Muscle of back (tissue), 13 donors: ENCODE measurements at places on chromosomes 4 and X.

GRCh38 chrX:72572248-72573157 is at the start of gene HDAC8:
HDAC8 (minus strand) TSS chrX:72572843; CDS start chrX:72572761, 82 bp downstream.
- peak; percentile 79 for DNase-seq

DNA sequence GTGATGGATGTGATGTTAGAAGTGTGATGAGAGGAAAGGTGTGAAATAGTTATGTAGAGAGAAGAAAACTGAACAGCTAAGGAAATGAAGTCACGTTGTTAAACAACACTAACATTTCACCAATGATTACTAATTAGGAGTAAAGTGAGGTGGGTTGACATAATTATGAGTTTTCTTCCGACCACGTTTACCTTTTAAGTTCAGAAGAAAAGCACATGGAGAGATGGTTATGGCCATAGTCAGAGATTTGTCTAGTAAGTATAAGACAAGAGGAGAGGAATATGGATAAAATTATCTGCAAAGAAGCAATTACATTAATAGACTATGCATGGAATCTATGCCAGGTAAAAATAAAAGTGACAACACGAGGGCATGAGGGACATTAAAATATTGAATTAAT is 551.3 kb upstream of the TECRL start:
- no peak for DNase-seq

DNA sequence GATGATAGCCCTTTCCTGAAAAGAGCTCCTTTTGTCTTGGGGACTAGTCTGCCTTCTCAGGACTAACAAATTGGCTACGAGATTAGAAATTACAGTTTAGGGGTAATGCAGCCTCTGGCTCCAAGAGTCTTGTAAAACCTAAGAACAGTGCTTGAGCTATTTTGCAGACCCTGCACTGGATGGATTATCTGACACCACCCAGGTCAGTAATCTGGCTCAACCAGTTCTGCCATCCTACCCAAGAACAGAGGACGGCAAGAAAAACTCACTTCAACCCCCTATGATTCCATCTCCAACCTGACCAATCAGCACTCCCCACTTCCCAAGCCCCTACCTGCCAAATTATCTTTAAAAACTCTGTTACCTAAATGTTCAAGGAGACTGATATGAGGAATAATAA is 225.1 kb downstream of the FAM47A start:
- DNase-seq, result no peak

DNA sequence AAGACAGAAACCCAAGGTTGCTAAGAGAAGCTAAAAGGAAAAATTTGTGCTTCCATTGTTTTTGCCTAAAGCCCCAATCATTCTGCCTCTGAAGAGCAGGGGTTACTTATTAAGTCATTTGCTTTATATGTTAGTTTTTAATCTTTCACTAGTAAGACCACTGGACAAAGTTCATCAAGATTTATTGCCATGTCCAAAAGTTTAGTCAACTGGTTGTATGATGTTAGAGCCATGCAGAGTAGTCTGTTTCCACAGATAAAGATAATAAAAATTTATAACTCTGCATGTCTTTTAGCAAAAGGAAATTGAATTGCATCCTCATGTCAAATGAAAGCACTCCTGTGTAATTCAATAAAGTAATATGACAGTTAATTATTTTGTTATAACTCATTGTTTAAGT is 75.8 kb upstream of the PRKG2 start:
- no peak for DNase-seq

DNA sequence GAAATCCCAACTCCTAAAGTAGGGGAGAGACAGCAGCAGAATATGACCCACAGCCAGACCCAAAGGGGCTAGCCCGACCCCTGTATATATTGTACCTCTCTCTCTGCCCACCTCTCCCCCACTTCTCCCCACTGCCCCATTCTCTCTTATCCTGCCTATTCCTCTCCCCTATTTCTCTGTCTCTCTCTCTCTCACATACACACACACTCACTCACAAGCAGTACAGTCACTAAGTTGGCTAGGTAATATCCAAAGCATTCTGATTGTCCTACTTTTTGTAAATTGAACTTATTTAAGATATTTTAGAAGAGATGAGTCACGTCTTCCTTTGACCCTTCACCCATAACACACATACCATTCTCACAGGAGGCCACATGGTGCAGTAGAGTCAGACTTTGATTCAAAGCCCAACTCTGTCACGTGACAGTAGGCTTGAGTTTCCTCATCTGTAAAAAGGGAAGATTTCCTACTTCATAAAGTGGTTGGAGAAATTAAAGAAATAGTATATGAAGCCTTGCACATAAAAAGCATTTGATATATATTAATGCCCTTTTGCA is 29.5 kb downstream of the SRPX2 start:
- peak; percentile 26 for DNase-seq

DNA sequence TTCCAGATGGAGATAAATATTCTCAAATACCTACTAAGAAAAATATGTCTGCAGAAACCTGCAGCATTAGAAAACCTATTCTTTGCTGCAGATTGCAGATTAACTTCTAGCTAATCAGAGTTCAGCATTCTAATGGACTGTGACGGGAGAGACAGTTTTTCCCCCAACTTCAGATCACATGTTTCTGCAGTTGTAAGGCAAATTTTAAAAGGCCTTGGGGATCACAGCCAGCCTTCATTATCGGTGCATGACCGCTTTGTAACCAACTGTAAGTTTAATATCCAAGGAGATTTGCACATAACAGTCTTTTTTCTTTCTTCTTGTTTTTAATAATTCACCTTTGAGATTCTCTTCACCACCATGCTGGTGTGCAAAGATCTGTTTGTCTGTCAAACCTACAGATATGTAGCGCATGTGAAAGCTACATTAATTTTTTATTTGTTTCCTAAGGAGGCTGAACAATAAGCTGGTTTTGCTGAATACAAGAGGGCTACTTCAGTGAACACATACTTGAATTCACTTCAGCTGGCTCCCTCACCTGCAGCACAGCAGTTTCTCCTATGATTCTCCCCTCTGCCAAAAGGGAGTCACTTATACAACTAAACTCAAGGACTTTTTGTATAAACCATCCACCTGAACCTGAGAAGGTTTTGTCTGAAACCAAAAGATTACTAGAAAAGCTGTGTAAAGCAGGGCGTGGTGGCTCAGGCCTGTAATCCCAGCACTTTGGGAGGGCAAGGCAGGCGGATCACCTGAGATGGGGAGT is 488.5 kb downstream of the RPA4 start:
- no peak for DNase-seq

DNA sequence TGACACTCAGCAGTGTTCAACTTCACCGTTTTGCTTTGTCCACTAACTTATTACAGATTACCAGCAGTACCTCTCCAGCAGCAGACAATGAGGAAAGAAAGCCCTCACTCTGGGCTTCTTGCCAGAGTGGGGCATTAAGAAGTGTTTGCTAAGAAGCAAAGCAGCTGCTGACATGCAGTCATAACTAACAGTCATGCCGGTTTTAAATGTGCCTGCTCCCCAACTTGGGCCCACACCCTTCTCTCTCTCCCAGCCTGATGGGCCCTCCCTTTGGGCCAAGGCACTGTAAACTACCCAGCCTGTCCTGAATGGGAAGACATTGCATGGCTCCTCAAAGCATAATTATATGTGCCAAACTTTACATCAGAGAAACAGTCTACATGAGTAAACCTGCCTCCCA is 54.6 kb upstream of the HHIP start:
- peak; percentile 76 for DNase-seq

DNA sequence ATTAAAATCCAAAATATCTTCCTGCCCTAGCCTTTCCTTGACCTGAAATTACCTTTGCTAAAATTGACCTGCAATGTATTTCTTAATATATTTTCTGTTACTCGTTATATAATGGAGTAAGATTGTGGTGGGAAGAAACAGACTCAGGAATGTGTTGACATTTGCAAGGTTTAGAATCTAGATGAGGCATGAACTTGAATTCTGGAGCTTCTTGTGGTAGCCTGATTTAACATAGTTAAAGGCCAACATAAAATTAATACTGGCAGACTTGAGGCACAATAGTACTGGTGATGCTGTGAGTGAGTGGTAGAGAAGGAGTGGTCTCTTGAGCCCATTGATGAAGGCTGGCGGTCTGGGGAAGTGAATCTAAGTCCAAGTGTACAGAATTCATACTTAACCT is 197.9 kb upstream of the SPRY1 start:
- no peak for DNase-seq

GRCh38 chr4:98493296-98493695 is 165.1 kb downstream of the TSPAN5 start:
- no peak for DNase-seq

DNA sequence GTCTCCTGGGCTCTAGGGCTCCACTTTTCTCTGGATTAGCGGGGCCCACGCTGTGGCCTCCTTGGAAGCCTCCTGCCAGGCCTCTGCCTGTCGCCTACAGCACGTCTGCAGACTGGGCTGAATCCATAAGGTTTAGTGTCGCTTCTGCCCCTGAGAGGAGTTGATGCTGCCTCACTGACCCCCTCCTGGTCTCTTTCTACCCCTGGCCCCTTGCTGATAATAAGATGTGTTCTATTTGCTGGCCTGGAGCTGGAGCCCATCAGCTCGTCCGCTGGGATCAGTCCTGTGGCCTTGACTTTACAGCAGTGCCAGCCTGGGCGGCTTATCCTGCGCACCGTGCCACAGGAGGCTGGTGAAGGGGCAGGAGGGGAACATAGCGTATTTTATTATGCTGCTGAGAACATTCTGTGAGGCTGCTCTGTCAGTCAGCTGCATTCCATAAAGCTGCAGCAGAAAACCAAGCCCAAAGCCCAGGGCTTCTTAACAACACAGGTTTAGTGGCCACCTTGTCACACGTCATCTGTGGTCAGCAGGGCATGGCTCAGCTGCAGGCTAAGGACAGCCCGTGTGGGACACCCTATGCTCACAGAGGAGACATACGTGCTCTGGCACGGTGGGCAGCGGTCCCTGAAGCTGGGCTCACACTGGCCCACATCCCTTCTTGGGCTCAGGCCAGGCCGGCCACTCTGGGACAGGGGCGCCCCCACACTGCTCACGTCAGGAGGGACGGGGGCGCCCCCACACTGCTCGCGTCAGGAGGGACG is 29.3 kb upstream of the HGFAC start:
- DNase-seq, result no peak

GRCh38 chr4:145380123-145380522 is 101.5 kb upstream of the SMAD1 start:
- no peak for DNase-seq

- DNase-seq, result no peak
Measured at GRCh38 chr4:8870647-8871416, 807 bp downstream of the HMX1 start.

- no peak for DNase-seq
Measured at GRCh38 chr4:124486423-124486822, 226.1 kb downstream of the ANKRD50 start.

GRCh38 chr4:14379183-14379582 is 623.1 kb upstream of the CPEB2 start:
- DNase-seq, result no peak

DNA sequence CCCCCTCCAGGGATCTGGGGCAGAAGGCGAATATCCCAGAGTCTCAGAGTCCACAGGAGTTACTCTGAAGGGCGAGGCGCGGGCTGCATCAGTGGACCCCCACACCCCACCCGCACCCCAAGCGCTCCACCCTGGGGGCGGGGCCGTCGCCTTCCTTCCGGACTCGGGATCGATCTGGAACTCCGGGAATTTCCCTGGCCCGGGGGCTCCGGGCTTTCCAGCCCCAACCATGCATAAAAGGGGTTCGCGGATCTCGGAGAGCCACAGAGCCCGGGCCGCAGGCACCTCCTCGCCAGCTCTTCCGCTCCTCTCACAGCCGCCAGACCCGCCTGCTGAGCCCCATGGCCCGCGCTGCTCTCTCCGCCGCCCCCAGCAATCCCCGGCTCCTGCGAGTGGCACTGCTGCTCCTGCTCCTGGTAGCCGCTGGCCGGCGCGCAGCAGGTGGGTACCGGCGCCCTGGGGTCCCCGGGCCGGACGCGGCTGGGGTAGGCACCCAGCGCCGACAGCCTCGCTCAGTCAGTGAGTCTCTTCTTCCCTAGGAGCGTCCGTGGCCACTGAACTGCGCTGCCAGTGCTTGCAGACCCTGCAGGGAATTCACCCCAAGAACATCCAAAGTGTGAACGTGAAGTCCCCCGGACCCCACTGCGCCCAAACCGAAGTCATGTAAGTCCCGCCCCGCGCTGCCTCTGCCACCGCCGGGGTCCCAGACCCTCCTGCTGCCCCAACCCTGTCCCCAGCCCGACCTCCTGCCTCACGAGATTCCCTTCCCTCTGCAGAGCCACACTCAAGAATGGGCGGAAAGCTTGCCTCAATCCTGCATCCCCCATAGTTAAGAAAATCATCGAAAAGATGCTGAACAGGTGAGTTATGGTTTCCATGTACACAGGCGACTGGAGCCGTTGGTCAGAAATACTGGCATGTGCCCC is at the start of gene CXCL1:
Gene CXCL1 (plus strand): TSS at position 264 of the 926 bp plus-strand sequence. CDS start 78 bp downstream, at position 342.
- DNase-seq, result peak; percentile 55

GRCh38 chrX:134622813-134623185 is 35.5 kb downstream of the PLAC1 start:
- no peak for DNase-seq

DNA sequence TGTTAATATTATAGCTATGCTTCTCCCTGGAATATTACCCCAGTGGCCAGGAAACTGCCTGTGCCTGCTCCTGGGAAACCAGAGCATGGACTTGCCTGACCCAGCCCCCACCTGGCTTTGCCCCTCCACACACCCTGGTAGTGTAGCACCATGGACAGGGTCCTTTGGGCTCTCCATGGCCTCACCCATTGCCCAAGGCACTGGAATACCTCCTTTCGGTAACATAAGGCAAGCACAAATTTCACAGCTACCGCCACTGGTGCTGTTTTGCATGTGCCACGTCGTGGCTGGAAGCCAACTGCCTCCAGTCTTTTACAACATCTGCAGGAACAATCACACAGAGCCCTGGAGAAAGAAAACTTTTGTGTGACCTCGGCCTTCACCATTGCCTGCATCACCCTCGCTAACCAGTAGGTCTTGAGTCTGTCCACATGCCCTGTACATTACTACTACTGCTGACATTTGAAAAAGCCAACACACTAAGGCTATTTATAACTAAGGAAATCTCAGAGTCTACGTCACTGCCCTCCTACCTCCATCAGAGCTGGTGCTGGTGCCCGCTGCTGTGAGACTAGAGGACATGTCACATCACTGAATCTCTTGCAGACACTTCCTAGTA is 47.7 kb downstream of the HPGD start:
- DNase-seq, result no peak

DNA sequence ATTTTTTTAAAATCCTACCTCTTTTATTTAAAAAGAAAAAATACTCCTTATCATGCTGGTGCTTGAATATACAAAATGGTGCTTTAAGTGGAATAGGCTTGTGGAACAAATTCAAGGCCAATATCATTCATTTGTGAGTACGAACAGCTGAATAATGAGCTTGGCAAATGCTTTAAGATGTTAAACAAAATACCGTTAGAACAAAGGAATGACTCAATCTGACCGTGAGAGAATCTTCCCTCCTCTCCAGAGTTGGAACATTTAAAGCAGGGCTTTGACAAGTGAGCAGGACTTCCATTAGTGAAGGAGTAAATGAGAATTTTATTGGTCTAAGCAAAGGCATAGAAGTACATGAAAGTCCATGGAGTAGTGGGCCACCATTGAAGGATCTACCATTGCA is 74.5 kb downstream of the DCLK2 start:
- DNase-seq, result peak; percentile 17
